Central memory CD8-positive, alpha-beta T cell (primary cell): ENCODE measurements at places on chromosomes 6 and 20.

DNA sequence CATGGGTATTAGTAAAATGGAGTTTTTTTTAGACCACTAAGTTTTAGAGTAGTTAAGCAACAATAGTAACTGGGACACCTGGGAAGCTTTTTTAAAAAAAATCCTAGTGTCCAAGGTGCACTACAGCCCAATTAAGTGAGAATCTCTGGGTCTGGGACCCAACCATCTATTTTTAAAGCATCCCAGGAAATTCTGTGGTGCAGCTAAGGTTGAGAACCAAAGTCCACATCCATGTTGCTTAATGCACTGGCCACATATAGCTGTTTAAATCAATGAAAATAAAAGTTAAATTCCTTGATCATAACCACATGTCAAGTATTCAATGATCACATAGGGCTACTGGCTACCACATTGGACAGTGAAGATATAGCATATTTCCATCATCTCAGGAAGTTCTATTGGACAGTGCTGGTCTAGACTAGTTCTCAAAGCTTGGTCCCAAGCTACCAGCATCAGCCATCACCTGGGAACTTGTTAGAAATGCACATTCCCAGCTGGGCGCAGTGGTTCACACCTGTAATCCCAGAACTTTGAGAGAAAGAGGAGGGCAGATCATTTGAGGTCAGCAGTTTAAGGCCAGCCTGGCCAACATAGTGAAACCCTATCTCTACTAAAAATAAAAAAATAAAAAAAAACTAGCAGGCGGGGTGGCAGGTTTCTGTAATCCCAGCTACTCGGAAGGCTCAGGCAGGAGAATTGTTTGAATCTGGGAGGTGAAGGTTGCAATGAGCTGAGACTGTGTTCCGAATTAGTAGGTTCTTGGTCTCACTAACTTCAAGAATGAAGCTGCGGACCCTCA is 12.7 kb downstream of the KIF13A start:
- no peak for DNase-seq

DNA sequence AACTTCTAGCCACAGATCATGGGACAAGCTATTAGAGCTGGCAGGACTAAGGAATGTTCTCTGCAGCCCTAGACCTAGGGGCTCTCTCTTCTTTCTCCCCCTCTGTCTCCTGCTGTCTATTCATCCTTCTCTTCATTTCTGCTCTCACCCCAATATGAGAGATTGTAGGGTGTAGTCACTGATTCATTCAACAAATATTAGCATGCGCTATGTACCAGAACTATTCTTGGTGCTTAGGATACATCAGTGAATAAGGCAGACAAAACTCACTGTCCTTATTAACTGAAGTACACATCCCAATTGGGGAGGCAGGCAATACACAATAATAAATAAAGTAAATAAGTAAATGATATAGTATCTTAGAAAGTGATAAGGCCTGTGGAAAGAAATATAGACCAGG is 14.7 kb upstream of the SIRPB2 start:
- DNase-seq, result no peak

- DNase-seq, result no peak
These were observed 198.4 kb upstream of the SOX4 start for GRCh38 chr6:21395121-21395520.

DNA sequence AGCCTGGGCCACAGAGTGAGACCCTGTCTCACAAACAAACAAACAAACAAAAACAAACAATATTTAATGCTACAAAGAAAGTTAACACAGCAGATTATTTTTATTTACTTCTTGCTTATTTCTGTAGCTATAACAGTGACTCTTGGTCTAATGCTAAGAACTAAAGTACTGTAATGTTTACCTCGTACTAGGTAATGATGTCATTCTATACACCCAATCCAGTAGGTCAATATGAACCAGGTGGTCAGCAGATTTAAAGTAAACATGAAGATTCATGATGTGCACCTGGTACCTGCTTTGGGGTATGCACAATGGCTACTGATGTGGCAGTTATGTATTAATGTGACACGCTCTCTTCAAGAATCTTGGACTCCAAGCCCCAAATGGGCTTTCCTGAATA is 36.6 kb upstream of the CARMIL1 start:
- no peak for DNase-seq

DNA sequence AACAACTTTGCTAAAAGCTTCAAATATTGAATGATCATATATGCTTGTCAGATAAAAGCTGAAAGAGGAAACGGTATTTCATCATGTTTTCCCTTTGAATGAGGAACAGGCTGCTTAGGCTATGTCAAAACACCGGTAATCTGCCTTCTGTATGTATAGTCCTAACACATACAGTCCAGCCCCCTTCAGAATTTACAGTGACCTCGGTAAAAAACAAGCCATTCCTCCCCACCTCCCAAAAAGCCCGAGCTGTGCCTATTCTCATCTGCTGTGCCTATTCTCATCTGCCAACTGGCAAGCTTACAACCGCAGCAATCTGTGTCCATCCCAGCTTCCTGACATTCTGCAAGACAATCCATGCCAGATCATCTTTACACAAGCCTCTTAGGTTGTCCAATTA is 26.8 kb upstream of the UBE2J1 start:
- no peak for DNase-seq

DNA sequence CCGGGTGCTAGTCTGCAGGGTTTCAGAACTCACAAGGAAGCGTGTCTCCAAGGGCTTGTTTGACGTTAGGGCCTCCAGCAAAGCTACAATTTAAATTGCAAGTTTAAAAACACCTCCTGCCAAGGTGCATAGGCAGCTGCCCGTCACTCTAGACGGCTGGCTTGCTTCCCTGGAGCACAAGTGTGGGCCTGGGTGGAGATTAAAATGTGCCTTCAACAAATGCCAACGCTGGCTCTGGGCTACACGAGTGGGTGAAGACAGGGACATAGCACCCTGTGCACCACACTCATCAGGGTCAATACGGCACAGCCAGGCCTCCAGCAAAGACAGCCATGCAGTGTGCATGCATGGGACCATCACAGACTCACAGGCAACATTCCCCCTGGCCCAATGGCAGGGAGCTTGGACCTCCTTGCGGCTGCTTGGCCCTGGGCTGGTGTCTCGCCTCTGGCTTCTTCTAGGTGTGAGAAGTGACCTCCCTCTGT is 48.4 kb upstream of the FRMD1 start:
- no peak for DNase-seq

DNA sequence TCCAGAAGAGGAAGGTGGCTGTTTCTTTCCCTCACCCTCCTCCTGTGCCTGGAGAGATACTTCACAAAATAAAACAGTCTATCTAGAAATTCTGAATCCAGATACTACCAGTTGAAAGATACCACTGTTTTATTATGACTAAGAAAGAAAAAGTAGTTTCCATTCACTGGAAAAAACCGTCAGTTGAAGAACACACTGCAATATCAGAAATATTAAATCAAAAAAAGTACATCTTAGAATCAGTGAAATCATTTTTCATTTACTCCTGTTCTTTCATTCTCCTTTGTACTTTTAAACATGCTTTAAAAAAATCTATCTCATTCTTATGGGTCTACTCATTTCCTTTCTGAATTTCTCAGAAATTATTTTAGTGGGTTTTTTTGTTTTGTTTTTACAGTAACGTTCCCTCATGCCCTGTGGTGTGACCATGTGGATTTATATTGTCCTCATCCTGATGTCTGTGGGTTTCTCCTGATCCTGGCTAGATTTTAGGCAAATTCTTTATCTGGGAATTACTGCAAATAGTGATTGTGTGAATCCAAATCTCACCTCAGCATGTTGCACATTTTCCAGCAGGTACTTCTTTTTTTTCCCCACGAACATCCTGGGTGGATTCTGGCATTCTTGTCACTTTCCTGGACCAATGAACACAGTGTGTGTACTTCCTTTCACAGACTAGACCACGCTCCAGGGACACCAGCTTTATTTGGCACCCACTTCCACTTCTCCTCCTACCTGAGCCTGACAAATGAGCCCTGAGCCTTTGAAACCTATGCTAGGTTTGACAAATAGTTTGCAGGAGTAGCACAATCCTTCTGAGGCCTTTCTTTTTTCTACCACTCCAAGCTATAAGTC is 114.0 kb upstream of the LAMP5 start:
- no peak for DNase-seq

DNA sequence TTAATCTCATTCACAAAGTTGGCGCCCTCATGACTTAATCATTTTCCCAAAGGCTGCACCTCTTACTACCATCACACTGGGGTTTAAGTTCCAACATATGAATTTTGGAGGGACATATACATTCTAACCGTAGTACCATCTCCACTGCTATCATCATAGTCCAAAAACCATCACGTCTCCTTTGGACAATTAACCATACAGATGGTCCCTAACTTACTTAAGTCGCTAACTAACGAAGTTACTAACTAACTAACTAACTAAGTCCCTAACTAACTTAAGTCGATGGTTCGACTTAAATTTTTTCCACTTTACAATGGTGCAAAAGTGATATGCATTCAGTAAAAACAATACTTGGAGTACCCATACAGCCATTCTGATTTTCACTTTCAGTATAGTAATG is 24.0 kb upstream of the TBC1D22B start:
- DNase-seq, result no peak

DNA sequence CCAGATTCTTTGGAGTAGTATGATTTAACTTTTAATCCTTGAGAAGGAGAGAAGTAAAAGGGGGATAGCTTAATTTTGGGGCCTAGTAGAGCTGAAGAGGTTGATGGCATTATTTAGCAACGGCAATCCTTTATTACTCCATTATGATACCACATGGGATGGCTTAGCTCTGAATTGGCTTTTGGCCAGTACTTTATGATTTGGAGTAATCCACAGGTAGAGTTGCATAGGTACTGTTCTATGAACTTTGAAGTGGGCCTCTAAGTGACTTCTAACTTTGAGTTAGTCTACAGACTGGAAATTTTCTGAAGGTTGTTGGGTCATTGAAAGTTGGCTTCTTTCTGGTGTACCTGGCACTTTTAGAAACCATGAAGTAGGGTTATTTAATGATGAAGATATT is 11.6 kb downstream of the YWHAB start:
- no peak for DNase-seq

GRCh38 chr20:60669211-60669610 is 582.9 kb upstream of the CDH4 start:
- DNase-seq, result no peak

DNA sequence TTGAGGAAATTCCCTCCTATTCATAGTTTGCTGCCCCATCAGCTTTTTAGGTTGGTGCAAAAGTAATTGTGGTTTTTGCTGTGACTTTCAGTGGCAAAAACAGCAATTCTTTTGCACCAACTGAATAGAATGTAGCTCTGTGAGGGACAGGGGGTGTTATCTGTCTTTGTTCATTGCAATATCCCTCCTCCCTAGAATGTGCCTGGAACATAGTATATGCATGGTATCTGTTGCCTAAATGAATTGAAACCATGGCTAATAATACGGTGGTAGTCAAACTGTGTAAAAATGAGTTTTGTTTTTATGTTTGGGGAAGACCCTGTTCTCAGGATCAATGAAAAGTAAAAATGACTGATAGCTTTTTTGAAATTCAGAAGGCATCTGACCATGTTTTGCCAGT is 45.1 kb downstream of the SCAND1 start:
- no peak for DNase-seq

- DNase-seq, result no peak
These were observed 218.3 kb downstream of the PREX1 start for GRCh38 chr20:48609491-48609978.

DNA sequence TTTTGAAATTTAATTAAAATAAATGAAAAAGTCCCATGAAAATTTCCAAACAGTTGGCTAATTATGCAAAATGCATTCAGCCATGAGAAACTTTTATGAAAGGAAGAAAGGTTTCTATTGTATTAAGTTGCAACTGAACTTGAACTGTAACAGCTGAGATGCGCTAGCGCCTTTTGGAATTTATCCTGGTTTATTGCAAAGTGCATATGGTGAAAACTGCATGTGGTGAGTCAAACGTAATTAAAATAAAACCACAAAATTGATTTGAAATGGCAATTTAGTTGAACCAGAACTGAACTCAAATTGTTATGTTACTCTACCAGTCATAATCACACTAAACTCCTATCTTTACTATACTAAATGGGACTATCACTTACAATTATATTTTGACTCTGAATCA is 46.4 kb upstream of the COL21A1 start:
- no peak for DNase-seq

DNA sequence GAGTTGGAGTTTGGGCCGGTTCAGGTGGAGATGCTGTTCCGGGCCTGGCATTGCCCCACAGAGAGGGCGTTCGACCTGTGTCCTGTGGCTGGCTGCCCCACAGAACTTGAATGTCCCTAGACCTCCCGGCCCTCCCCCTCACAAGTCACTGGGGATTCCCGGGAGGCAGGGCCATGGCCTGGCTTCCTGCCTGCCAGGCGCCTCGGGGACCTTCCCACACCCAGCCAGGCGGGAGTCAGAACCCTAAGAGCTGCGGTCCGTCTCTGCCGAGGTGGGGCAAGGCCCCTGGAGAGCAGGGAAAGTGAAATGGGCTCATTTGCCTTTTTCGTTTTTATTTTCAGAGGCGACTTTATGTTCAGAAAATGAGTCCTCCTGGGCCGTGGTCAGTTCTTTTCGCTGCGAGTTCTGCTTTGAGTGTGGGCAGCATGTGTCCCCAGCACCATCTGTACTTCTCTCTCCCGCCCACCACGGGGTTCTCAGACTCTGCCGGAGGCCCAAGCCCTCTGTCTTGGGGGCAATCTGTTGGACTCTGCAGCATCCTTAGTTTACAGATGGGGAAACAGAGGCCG is 8.5 kb downstream of the RBM38 start:
- DNase-seq, result no peak

GRCh38 chr6:1729133-1729749 is 119.5 kb downstream of the FOXC1 start:
- DNase-seq, result no peak

DNA sequence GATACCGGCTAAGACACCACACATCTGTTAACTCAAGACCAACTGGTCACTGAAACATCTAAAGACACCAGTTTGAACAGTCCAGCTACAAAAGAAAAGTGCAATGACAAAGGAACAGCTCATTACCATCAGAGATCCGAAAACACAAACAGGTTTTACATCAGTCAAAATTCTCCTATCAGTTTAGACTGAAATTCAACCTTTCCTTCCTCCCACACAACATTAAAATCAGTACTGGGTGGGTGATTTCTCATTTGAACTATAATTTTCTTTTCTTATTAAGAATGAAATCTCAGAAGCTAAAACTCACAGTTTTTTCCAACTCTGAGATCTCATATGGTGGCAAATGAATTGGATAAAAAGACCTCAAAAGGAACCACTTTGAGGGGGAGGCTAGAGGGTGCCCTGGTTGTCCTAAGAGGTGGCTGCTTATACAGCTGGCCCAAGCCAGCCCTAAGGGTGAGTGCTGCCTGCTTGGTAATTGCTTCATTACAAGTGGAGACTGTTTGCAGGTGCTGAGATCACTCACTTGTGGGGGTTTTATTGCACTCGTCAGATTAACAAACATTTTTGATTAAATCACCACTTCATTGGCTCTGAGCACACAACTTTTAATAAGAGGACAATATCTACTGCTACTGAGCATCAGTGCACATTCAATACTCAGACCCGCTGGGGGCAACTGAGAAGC is 4.3 kb downstream of the CCDC167 start:
- DNase-seq, result no peak

DNA sequence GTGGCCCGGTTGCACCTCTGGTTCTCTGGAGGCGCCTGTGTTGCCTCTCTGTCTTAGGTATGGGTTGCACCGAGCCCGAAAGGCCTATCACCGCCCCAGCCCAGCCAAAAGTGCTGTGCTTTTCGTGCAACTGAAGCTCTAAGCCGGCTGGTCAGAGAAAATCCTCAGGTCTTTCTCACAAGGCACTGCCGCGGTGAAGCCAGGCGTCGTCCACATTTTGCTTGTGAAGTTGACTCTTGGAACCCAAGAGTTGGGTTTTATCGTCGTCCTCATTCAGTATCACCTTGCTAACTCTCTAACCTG is 726 bp upstream of the EMILIN3 start:
- no peak for DNase-seq
